ENCODE measurements at places on chromosomes 7 and 10.

DNA sequence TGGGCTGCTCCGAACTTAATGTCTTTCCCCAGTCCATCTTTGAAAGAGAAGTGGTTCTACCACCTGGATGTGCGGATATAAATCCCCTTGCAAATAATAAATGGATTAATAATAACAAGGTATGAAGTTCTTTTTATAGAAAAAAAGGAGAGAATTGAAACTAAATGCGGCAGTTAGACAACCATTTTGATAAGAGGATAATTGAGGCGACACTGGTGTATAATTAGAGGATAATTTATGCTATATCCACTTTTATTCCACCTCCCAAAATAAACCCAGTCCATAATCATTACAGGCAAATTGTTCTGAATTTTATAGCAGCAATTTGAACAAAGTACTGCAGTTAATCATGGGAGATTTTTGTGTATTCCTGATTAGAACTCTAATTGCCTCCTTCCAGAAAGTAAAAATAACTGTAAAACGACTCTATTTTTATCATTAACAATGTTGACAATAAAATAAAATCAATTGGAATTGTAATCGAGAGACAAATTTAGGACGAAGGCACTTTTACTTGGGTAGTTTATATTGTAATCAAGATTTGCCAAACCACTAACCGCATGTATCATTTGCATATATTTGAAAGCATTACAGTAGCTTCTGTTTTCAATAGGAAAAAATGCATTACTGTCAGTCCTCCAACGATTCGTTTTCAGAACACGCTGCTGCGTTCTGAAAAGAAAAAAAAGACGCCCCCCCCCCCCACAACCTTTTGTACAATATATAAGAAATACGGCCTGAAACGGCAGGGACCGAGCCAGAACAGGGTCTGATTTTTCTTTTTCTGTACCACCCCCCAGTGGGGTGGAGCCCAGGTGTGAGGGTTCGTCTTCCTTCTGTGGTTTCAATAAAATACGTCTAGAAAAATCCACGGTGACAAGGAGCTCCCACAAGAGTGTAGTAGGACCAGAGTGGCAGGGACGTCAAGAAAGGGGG, 838 bp upstream of the DLX6 start:
- no peak for DNase-seq

- no peak for DNase-seq
Measured at GRCh38 chr10:44426247-44427034, 41.5 kb upstream of the CXCL12 start.

GRCh38 chr10:112918771-112919170, 31.3 kb upstream of the TCF7L2 start:
- DNase-seq, result no peak

DNA sequence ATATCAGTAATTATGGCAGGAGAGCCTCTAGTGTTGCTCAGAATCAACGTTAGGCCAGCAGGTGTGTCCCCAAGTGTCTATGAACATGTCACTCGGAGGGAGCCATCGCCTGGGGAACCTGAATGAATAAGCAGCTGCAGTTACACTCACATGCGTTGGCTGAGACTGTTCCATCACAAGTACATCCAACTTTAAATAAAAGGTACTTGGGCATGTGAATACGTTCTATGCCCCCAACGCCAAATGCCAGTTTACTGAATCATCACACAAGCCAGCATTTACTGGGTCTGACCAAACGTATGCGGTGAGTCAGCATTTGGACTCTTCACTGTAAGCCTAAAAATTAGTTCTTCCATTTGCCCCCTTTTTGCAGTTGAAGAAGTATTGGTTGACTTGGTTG, 207.6 kb upstream of the PLXNA4 start:
- peak; percentile 84 for DNase-seq

DNA sequence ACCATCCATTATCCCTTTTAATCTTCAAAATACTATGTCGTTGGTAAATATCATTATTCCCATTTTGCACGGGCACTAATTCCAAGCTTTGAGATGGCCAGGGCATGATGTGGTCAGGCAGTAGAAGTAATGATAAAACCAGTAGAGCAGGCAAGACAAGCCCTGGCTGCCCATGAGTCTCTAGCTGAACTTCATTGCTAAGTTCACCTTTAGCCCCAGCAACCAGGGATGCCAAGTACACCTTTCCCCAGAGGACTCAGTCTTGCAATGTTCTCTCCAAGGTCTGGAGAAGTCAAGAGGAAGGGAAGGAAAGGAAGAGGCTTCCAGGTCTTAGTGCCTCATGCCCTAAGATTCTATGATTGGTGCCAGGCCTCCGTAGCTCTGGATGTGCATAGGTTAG, 203.2 kb downstream of the PLXNA4 start:
- DNase-seq, result no peak

- DNase-seq, result no peak
Measured at GRCh38 chr10:112819231-112819630, 130.8 kb upstream of the TCF7L2 start.

GRCh38 chr7:67209256-67209655, 212.6 kb downstream of the TYW1 start:
- DNase-seq, result no peak

DNA sequence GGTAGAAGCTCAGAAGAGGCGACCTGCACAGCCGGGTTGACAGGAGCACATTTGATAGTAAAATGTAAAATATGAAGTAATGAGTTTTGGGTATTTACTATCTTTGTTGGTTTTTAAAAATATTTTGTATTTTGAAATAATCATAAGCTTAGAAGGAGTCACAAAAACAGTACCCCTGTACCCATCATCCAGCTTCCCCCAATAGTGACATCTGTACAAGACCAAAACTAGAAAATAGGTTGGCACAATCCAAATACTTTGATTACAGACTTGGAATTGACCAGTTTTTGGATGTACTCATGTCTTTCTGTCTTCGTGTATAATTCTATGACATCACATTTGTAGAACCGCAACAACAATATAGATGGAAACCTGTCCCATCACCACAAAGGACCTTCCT, 413.1 kb upstream of the PODXL start:
- no peak for DNase-seq

GRCh38 chr10:60253484-60253883, 136.2 kb downstream of the ANK3 start:
- no peak for DNase-seq

DNA sequence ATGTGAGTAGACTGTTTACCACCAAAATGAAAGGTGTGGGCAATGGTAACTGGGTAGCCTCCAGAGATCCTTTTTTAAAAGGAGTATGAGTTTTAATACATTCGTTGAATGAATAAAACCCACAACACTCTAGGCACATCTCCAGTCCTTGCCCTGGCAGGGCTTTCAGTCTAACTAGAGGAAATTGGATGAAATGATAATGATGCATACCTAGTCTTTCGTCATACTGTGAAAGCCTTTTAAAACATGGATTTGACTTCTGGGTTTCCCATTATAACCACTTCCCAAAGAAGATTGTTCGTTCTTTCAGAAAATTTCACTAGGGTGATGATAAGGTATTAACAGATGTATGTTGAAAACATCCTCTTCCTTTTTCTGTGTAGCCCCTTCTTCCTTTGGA, 110.8 kb downstream of the REEP3 start:
- no peak for DNase-seq

- no peak for DNase-seq
Measured at GRCh38 chr7:18210377-18210776, 182.7 kb upstream of the PRPS1L1 start.

- no peak for DNase-seq
Measured at GRCh38 chr7:150975536-150976319, 2.4 kb downstream of the KCNH2 start.

GRCh38 chr10:5958077-5958476, 19.3 kb downstream of the IL15RA start:
- no peak for DNase-seq

DNA sequence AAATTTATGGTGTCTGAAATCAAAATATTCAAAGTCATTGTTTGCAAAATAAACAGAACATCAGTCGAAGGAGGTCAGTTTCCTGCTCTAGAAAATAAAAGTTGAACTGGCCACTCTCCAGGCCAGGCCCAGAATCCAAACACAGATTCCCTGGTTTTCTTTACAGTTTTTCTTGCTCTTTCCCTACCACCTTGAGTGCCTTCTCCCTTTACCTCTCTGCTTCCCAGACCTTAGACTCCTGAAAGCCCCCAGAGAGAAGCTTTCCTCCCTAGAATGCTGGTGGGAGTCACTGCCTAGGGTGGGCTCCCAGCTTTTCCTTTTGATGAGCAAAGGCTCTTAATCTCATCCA, 6.1 kb downstream of the DNTT start:
- DNase-seq, result no peak

- DNase-seq, result no peak
Measured at GRCh38 chr7:129468547-129468946, 33.8 kb upstream of the SMKR1 start.

DNA sequence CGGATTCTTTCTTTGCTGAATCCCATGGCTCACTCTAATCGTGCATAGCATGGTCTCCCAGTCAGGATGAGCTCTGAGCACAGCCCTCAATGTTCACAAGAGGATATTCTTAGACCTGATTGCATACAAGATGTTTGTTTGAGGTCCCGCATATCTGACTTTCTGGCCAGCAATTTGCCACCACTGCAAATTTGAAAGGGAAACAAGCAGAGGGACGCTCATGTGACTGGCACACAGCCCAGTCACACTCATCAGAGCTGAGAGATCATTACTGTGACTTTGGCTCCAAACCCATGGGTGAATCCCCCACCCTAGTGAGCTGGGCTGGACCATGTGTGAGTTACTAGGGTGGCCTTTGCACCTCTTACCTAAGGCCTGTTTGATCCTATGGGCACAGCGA, 9.9 kb downstream of the TAS2R41 start:
- DNase-seq, result no peak

GRCh38 chr10:30510184-30510931, 76.4 kb downstream of the MAP3K8 start:
- DNase-seq, result no peak

- no peak for DNase-seq
Measured at GRCh38 chr7:151451156-151451555, 11.2 kb upstream of the CRYGN start.

DNA sequence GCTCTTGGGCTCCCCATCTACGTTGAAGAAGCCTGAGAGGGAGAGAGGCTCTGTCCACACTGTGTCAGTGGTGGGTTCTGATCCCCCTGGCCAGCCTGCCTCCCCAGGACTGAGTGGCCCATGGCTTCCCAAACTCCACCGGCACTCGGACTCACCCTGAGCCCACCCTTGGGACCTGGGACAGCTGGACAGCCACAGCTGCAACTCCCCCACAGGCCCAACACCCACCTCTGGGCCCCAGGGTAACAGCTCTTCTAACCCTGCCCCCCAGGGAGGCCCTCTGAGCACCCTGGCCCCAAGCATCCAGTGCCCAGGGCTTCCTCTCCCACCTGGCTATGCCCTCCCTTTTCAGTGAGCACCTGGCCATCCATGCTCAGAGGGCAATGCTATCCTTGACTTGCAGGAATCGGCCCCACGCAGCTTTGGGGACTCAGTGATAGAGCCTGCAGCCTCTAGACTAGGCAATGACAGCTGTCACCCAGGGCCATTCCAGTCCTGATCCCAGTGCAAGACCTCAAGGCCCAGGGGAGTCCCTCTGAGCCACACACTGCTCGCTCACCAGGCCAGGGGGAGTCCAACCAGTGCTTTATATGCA, 17.9 kb downstream of the OGDHL start:
- DNase-seq, result no peak

DNA sequence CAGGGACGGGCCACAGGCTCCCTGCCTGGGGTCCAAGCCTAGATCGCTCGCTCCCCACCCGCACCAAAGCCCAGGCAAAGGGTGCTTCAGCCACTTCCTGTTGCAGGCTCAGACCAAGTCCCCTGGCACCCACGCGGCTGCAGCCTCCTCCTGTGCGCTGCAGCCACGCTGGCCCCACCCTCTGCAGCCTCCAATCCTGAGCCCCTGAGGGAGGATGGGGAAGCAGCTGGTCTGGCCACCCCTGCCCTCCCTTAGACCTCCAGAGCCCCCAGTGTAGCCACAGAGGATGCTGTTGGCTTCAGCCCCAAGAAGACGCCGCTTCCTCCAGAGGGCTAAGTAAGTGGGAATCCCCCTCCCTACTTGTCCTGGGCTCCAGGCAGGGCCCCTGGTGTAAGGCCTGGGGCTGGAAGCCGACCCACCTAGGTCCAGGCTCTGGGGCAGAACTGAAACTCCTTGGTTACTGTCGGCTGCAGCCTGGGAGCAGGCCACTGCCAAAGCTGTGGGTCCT, 9.4 kb downstream of the LIMK1 start:
- DNase-seq, result no peak

GRCh38 chr10:103833731-103834365, 21.5 kb downstream of the SH3PXD2A start:
- no peak for DNase-seq

DNA sequence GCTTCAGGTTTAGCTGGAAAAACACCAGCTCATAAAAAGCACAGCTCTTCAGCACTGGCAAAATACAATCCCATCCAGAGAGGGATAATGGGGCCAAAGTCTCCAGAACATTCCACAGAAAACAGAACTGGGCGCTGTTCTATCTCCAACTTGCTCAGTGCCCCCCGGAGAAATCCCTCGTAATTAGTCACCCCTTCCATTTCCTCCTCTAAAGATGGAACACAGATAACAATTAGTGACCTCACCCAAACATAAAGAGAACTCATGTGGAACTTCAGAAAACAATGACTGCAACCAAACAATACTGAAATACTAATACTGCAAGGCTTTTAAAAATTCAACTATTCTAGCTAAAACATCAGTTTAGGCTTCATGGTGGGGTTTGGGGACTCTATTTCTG, 46.3 kb downstream of the KIAA1549 start:
- no peak for DNase-seq

GRCh38 chr7:102721-103120, 89.7 kb upstream of the FAM20C start:
- no peak for DNase-seq

GRCh38 chr7:90025771-90026170, 128.5 kb upstream of the STEAP1 start:
- no peak for DNase-seq

DNA sequence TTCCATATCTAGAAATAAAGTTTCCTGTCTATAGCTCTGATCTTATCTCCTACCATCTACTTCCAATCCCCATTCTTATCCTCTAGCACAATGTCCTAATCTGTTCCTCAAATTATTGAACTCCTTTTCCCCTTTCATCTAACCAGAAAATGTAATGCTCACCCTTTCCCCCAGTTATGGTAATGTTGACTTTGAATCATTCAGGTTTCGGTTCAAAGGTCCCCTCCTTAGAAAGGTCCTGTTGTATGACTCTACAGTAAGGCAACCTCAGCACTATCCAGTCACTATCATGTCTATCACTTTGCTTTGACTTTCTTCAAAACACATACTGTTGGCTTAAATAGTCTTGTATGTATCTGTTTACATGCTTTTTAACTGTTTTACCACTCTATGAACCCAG, 264.2 kb upstream of the PCDH15 start:
- DNase-seq, result no peak

DNA sequence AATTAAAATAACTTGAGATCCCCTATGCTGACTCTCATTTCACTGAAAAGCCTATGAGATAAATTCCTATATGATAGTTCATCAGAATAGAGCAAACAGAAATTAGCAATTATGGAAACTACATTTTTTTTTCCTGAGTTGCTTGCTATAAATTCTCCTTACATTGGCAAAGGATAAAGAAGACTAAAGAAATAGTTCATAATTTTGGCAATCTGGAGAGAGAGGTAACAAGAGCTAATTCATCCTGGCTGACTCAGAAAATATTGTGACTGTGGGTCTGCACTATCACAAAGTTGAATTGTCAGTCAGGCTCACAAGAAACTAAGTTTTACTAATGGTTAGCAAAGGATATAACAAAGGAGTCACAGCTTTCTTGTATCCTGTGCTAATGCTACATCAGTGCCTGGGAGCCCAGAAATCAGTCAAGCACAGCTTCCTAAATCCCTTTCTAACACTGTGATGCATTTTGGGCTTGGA, 483.0 kb downstream of the MAGI2 start:
- DNase-seq, result no peak
